ENCODE measurements at places on chromosomes 5 and 9. TPM values are rescaled to one million over a fixed set of nuclear protein-coding genes. Genes with fewer than 3 reads are reported as not detected.
A peak's percentile ranks its signal among the peaks of the same experiment; 100 is the strongest.

DNA sequence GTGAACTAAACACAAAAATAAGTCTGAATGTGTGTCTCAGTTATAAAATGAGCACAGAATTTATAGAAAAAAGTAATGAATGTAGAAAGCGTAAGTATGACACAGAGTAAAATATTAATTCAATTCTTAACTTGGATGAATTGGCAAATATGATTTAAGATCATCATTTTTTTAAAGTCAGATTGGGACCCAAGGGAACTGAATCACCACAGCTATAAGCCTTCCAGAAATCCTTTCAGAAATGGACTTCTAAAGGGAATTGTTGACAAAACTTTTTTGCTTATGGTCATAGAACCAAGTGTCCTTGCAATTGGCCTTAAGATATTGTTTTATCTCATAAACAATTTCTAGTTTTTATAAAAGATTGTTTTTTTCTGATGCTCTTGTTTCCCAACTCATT lies 495.1 kb upstream of the DAB2 start:
- H3K36me3 ChIP-seq = no peaks in the 10 kb centered on the region
- H3K27ac ChIP-seq = no peak overlapping the region
- DNase-seq = no peak
- H3K4me1 ChIP-seq = no peaks in the 10 kb centered on the region

GRCh38 chr9:70405808-70406433 lies 8.5 kb downstream of the KLF9 start:
- no peak overlapping the region for H3K4me3 ChIP-seq
- no peaks in the 10 kb centered on the region for H3K36me3 ChIP-seq
- peaks cover 2% of the 10 kb centered on the region for H3K27me3 ChIP-seq
- DNase-seq = no peak
- peak overlapping the region; percentile 65 for H3K27ac ChIP-seq

DNA sequence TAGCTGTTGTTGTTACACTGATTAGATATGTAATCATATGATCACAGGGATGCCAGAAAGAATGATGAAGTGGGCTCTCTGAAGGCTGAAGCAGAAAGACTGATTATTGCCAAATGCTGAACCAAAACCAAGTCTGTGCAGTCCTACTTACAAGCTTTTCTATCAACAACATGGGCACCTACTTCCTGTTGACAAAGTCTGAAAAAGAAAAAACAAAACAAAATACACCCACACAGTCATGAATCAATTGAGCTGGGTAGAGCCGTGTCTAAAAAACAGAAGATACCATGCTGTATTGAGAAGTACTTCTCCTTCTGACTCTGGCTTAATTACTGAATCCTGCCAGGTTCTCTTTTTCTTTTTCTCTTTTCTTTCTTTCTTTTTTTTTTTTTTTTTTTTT lies 363.4 kb downstream of the RAB3C start:
- DNase-seq = no peak
- no peaks in the 10 kb centered on the region for H3K4me1 ChIP-seq
- no peaks in the 10 kb centered on the region for H3K27me3 ChIP-seq
- no peak overlapping the region for H3K4me3 ChIP-seq

NUTM2F gene
- not detected for total RNA-seq
